ENCODE measurements at places on chromosomes 7 and 10.
A peak's percentile ranks its signal among the peaks of the same experiment; 100 is the strongest.

DNA sequence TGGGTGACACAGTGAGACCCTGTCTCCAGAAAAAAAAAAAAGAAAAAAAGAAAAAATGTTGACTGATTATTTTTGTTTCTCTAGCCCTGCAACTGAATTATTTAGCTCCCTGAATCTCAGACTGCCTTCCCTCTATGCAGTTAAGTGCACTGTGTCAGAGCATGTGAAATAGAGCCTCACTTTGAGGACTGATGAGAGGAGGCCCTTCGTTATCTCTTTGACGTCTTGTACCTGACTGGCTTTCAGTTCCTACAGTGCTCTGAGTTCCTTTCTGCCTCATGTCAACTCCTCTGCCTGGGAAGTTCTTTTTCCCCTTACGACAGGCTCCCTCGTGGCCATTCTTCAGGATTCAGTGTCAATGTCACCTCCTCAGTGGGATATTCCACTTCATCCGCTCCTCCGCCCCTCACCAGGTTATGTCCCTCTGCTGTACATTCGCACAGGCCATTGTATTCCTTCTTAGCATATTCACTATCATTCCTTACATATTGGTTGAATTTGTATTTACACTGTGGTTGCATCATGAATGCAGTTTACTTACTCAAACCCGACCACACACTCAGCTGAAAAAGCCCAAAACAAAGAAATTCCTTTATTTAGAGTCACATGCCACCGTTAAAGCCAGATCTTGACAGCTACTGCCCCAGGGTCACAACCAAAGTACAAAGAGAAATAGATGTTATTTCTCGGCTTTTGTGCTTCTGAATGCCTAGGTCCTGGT lies 18.1 kb upstream of the CAMK2G start:
- DNase-seq = no peak

GRCh38 chr10:88896994-88897853 lies 17.2 kb downstream of the STAMBPL1 start:
- no peak for DNase-seq

GRCh38 chr10:101901340-101901739 lies 57.7 kb upstream of the KCNIP2 start:
- DNase-seq = no peak

DNA sequence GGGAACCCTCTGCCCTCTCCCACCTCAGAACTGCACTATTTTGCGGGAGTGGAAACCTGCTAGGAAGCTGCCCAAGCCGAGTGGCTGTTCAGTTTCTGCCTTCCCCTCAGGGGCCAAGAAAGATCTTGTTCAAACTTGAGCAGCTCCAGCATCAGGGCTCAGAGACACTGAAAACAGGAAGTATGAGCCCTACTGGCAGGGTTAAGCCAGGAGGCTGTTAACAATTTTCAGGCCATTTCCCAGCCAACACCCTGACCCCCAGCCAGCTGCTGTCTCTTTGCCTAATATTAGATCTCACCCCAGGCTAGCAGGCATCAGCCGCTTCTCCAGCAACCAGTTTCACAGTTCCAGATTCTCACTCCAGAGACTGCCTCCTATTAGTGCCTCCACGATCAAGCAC lies 9.2 kb downstream of the PLAU start:
- peak; percentile 7 for DNase-seq

DNA sequence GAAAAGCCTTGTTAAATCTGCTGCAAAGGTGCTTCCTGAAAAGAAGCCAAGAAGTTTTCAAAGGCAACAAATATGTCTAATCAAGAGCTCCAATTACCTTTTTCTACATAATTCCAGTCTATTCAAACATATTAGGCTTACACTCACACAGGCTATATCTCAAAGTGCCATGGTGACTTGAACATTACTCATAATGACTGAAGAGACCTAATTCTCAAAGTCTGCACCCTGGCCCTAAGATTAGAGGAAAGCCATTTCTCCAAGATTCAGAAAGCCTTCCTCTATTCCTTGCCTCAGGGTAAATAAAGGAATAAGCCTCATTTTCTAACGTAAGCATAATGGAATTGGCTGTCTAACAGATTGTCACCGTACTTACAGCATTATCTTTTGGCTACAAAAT lies 78.3 kb upstream of the THSD7A start:
- DNase-seq = no peak

DNA sequence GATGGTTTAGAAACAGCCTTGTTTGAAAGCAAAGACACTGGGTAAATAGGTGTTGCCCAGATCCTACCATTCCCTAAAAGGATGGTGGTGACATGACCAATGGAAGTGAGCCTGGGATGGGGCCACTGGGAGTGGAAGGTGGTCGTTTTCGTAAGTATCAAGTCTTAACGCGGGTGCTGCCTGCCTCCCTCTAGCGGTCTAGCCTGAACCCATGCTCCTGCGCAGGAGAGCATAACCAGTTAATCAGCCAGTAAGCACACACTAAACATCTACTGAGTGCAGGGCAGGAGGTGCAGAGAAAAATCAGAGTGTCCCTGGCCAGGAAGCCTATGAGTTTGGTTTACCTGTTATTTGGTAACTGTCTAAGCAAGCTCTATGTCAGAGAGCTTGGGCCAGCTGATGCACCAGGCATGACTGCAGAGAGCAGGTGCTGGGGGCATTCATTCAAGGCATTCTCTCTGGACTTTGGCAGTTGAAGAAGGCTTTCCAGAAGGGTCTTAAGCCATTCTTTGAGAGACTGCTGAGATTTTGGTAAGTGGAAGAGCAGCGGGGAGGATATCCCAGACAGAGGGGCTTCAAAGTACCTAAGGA lies 930 bp downstream of the GARIN1A start:
- no peak for DNase-seq

GRCh38 chr10:104322416-104322782 lies 15.9 kb downstream of the ITPRIP start:
- DNase-seq = peak; percentile 43

DNA sequence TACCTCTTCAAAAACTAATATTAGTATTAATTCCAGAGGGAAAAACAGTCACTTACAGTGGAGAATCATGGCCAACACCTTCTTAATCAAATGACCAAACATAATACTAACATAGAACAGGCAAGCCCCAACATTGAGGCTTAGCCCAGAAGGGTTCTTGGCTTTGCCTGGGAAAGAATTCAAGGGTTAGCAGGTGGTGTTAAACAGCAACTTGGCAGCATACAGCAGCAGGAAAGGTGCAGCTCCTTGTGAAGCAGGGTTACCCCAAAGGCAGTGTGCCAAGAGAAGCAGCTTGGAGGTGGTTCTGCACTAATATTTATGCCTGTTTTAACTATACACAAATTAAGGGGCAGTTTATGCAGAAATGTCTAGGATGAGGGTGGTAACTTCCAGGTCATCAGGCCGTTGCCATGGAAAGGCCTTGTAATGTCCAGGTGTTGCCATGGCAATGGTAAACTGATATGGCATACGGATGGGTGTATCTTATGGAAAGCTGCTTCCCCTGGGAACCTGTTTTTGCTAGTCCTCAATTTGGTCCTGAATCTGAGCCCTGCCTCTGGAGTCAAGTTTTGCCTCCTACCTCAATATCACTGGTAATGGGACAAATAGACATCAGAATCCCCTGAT lies 27.2 kb upstream of the BEND7 start:
- no peak for DNase-seq

- DNase-seq = no peak
Observed at GRCh38 chr10:4763960-4764428, 62.0 kb upstream of the AKR1E2 start.

DNA sequence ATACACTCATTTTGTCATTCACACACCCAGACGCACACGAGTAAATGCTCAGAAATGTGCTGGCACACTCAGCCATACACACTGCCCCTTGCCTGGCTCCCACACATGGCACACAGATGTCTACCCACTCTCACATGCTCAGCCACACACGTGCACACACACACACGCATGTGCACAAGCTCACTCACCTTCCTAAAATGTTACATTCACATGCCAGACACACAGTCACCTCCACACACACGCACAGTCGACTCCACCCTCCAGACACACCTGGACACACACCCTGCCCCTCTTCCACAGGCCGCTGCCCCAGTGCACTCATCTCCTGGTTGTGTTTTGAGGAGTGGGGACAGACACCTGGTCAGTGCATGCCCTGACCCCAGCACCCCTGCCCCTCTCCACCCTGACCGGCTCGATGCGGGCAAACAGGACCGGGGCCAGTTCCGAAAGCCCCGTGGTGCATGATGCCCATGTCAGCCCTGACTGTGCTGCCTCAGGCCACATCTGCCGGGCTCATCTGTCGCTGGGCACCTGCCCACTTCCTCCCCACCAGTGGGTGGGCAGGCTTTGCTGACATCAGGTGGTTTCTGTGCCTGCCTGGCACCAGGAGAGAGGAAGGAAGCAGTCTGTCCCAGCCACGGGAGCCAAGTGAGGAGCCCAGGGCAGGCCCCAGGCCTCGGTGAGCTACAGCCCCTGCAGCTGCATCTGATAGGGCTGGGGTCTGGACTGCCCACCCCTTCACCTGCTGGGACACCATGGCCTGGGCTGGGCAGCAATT lies 84.9 kb upstream of the ZNF716 start:
- DNase-seq = no peak

DNA sequence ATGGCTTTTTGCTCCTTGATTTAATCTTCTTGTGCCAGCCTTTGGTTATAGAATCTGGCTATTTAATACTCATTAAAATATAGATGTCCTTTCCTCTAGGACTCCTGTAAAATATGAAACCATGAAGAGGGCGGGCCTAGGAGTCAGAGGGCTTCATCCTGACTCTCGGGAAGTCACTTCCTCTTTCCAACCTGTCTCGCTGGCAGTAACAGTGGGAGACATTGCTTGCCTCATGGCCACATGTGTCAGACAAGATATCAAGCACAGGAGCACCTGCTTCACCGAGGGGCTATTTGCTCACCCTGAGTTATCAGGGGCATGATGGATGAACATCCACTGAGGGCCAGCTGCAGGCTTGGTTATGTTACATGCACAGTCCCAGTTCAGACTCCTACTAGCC lies 31.0 kb downstream of the SLIT1 start:
- DNase-seq = no peak

DNA sequence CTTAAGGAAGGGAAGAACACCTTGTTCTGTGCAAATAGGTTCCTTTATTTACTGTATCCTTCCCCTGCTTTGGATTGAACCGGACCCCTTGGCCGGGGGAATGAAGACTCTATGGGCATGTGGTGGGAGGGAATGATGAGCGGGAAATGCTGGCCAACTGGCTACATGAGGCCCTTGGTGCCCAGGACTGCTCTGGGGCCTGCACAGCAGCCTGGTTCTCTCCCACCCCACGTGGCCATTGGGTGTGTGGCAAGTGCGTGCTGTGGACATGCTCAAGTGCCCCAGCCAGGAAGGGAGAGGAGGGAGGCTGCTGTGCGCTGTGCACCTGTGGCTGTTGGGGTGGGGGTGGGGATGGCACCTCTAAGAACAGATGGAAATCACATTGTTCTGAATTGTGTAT lies 917.0 kb upstream of the GHITM start:
- DNase-seq = no peak

- DNase-seq = no peak
Observed at GRCh38 chr7:55188590-55189138, 169.8 kb downstream of the EGFR start.

DNA sequence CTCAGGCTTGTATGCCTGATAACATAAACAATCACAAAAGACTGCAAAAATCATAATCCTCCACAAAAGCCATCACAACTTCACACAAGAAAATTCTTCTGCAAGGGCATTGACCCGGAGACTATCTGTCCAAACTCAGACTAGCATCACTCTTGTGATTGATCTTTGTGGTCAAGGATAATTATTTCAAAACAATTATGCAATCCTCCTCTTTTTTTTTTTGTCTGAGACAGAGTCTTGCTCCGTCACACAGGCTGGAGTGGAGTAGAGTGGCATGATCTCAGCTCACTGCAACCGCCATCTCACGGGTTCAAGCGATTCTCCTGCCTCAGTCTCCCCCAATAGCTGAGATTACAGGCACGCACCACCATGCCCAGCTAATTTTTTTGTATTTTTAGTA lies 22.2 kb downstream of the CDNF start:
- no peak for DNase-seq

DNA sequence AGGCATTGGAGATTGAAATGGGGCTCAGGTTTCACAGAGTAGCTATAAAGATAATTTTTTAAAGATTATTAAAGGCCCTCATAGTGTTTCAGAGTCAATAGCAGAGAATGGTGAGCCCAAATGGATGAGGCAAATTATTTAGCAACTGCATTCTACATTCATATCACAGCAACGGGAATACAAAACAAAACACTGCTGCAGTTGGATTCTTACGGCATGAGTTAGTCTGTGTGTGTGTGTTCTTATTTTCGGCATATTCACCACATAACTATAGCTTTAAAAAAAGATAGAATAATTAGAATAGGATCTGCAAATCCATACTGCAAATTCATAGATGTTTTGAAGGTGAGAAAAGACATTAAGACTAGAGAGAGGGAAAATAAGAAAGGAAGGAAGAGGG lies 66.0 kb downstream of the SUGCT start:
- DNase-seq = no peak

- DNase-seq = no peak
Observed at GRCh38 chr7:70098905-70099672, 500.8 kb downstream of the AUTS2 start.

DNA sequence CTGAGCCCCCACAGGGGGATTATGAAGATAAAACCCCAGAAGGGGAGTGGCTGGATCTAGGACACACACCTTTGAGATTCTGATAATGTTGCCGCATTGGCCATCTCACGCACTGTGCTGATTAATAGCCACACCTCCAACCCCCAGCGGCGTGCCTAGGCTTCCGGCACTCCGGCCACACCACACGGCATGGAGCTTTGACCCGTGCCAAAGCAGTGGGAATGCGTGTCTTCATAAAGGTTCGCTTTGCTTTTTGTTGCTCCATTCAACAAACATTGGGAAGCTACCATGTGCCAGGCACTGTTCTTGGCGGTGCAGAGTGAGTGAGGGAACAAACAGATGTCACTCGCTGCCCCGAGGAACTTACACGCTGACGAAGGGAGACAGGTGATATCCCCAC lies 117.6 kb downstream of the TCERG1L start:
- no peak for DNase-seq

DNA sequence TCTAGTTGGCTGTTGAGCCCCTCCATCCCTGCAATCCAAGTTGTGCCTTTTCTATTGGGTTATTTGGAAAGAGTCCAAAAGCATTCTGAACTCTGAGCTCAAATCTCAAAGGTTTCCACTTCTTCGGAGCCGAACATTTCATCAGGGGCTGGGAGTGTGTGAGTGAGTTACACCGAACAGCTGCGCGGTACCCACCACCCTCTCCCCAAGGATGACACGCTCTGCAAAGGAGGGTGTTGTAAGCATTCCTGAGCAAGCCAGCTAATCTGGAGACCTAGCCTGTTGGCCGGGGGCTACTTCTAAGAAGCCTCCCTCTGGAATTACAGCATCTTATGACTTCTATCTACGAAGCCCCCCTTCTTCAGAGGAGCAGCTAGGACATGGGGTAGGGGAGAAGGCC lies 270.5 kb downstream of the CREB5 start:
- no peak for DNase-seq

GRCh38 chr7:2196381-2197378 lies 36.1 kb downstream of the MAD1L1 start:
- DNase-seq = no peak

GRCh38 chr7:101248276-101248675 lies 3.4 kb upstream of the FIS1 start:
- no peak for DNase-seq

Data from CD4-positive, alpha-beta T cell treated with Interleukin-17A for 1 hour (primary cell).